ENCODE measurements at places on chromosomes 13 and 19. TPM values are rescaled to one million over a fixed set of nuclear protein-coding genes. Genes with fewer than 3 reads are reported as not detected.

GRCh38 chr13:24167666-24168391 is 7.3 kb downstream of the SPATA13 start:
- no peak overlapping the region for H3K4me3 ChIP-seq
- H3K27ac ChIP-seq, result no peak overlapping the region
- DNase-seq, result no peak
- H3K36me3 ChIP-seq, result no peaks in the 10 kb centered on the region
- H3K27me3 ChIP-seq, result no peaks in the 10 kb centered on the region
- no peaks in the 10 kb centered on the region for H3K4me1 ChIP-seq

DNA sequence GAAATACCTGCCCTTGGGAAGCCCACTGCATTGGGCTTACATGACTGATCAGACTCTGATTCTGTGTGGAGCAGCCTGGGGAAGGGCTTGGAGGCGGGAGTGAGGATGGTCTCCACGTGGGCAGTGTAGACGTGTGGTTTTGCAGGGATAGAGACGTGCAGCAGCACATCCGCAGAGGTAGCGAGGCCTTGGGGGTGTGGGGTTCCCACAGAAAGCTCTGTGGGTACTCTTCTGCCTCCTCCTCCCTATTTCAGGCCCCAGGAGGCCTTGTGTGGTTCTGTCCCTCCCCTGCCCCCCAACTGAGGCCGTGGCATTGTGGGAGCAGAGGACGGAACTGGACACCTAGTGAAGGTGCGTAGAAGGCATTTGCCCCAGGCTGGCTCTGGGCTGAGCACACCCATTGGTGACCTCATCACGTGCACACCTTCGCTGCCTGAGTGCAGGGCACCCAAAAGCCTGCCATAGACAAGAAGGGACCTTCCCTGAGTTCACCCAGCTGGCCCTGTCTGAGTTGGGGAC is 28.9 kb downstream of the PPP1R37 start:
- no peaks in the 10 kb centered on the region for H3K27me3 ChIP-seq
- DNase-seq, result no peak
- H3K4me1 ChIP-seq, result peaks cover 9% of the 10 kb centered on the region
- H3K4me3 ChIP-seq, result no peak overlapping the region
- no peak overlapping the region for H3K27ac ChIP-seq

Gene TSSK6
- total RNA-seq, result 11.9 TPM

Gene MBD3L2
- not detected for total RNA-seq

Gene LGALS7B
- not detected for total RNA-seq

DNA sequence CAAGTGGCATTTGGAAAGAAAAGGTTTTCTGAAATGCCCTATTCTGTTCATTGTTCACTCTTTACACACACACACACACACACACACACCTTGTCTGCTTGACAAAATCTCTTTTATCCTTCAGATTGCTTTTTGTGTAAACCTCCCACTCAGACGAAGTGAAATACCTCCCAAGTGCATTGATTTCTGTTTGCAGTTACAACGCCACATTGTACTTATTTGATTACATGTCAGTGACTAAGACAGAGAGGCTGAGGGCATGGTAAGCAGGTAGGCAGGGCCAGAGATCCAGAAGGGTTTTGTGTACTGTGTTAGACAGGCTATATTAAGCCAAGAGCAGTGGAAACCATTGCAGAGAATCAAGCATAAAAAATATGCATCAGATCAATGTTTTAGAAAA is 561.8 kb downstream of the GPC6 start:
- no peak overlapping the region for H3K4me3 ChIP-seq
- no peaks in the 10 kb centered on the region for H3K4me1 ChIP-seq
- no peak overlapping the region for H3K27ac ChIP-seq
- H3K27me3 ChIP-seq, result no peaks in the 10 kb centered on the region
- no peak for DNase-seq
